ENCODE measurements at places on chromosomes 16 and 17. TPM values are rescaled to one million over a fixed set of nuclear protein-coding genes. Genes with fewer than 3 reads are reported as not detected.

The YPEL2 gene
- 19.0 TPM for total RNA-seq

The ZP2 gene
- not detected for total RNA-seq

The TPSD1 gene
- total RNA-seq = not detected

The ST6GALNAC2 gene
- 0.55 TPM for total RNA-seq

The TMEM106A gene
- 4.8 TPM for total RNA-seq

The SCGB1C2 gene
- not detected for total RNA-seq

The CBX2 gene
- 3.8 TPM for total RNA-seq

The KRT39 gene
- total RNA-seq = not detected

The KIF2B gene
- not detected for total RNA-seq

The TMEM88 gene
- total RNA-seq = 4.3 TPM

The SMTNL2 gene
- not detected for total RNA-seq

The NLE1 gene
- 24.8 TPM for total RNA-seq

The NGFR gene
- 0.28 TPM for total RNA-seq

The CCDC154 gene
- 0.30 TPM for total RNA-seq

The CALB2 gene
- total RNA-seq = 1.7 TPM

The NPB gene
- 1.5 TPM for total RNA-seq

The CCL5 gene
- under 0.01 TPM for total RNA-seq

The SLC6A2 gene
- total RNA-seq = not detected

The CDR2L gene
- total RNA-seq = 19.9 TPM

The TBC1D3I gene
- not detected for total RNA-seq

The MILR1 gene
- 6.2 TPM for total RNA-seq

The OR1F1 gene
- total RNA-seq = not detected

The GAST gene
- not detected for total RNA-seq

The PSMB10 gene
- total RNA-seq = 46.3 TPM

The MT1M gene
- not detected for total RNA-seq

The CX3CL1 gene
- total RNA-seq = under 0.01 TPM

The ANKS4B gene
- total RNA-seq = not detected

The COPRS gene
- 87.4 TPM for total RNA-seq

The MRPS34 gene
- 57.5 TPM for total RNA-seq

The EPN3 gene
- not detected for total RNA-seq

The ATXN7L3 gene
- 49.5 TPM for total RNA-seq

The PRSS27 gene
- total RNA-seq = 0.30 TPM

The FBXL19 gene
- total RNA-seq = 25.5 TPM

The SERPINF2 gene
- not detected for total RNA-seq

The GRAPL gene
- total RNA-seq = not detected

All from smooth muscle cell of the umbilical artery (primary cell).